Aortic smooth muscle cell (primary cell): ENCODE measurements at places on chromosomes 16 and 17. TPM values are rescaled to one million over a fixed set of nuclear protein-coding genes. Genes with fewer than 3 reads are reported as not detected.

Gene TNFSF13
- total RNA-seq, result 3.4 and 4.1 TPM in 2 replicates

Gene CEP295NL
- total RNA-seq, result 2.1 and 5.0 TPM in 2 replicates

Gene KIF2B
- not detected in 2 replicates for total RNA-seq

Gene PROCA1
- 1.1 and 2.0 TPM in 2 replicates for total RNA-seq

Gene PTX4
- total RNA-seq, result 0.06 TPM in 1 of 2 replicates, not detected in the other

Gene SNN
- total RNA-seq, result 16.2 and 24.3 TPM in 2 replicates

Gene COX10
- 9.5 and 9.6 TPM in 2 replicates for total RNA-seq

Gene CCL11
- not detected in 2 replicates for total RNA-seq

Gene TAT
- not detected in 2 replicates for total RNA-seq

Gene IL4R
- total RNA-seq, result 21.3 and 24.7 TPM in 2 replicates

Gene MYL4
- 0.13 TPM in 1 of 2 replicates, not detected in the other for total RNA-seq

Gene RSL1D1
- total RNA-seq, result 65.7 and 69.8 TPM in 2 replicates

Gene TMIGD1
- total RNA-seq, result not detected in 2 replicates

Gene KRT35
- not detected in 2 replicates for total RNA-seq

Gene GAST
- total RNA-seq, result not detected in 2 replicates

Gene CD7
- not detected in 2 replicates for total RNA-seq

Gene VAT1
- total RNA-seq, result 187 and 189 TPM in 2 replicates
